ENCODE measurements at places on chromosomes 6 and 20.

DNA sequence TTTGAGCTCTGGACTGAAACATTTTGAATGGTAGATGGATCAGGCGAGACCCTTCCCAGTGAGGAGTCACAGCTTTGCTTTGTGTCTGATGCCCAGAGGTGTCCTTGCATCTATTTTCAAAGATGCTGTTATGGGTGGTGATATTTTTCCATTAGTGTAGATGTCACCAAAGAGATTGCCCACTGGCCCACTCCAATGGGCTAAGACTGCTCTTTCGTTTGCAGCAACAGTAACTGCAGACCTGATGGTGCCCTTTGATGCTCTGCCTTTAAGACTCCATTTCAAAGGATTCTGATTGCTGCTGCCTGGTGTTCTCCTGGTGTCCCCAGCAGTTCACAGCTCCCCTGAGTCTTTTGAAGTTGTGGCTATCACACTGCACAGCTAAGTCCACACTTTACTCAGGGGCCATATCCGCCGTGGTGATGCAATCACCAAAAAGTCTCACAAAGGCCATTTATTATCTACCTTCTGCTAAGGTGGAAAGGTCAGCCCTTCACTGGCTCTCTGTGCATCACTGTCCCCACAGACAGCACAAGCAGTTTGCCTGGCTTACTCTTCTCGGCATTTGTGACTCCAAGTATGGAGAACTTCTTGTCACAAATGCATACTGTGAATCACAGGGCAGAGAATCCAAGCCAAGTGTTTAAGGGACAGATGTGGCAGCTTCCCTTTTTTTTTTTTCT, 56.4 kb downstream of the NOX3 start:
- peak; percentile 72 for DNase-seq

DNA sequence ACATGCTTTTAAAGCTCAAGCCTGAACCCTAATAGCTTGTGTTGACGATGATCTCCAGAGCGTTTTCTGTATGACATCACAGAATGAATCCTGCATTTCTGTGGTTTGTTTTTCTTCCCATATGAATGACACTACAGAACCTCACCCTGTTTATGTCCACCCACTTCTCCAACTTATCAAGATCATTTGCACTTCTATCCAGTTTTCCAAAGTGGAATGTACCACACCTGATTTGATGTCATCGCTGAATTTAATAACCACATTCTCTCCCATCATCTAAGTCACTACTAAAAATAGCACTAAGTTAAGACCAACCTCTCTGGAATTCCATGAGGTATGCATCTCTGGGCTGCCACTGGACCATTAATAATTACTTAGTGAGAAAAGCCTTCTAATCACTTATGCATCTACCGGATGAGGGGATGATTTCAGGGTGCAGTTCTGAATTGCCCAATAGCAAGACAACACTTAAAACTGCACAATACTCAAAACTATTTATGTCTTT, 33.3 kb upstream of the CITED2 start:
- DNase-seq, result no peak

GRCh38 chr6:112113431-112113830, 26.0 kb downstream of the FAM229B start:
- no peak for DNase-seq

- DNase-seq, result no peak
Observed at GRCh38 chr6:149476789-149477455, 7.9 kb downstream of the ZC3H12D start.

DNA sequence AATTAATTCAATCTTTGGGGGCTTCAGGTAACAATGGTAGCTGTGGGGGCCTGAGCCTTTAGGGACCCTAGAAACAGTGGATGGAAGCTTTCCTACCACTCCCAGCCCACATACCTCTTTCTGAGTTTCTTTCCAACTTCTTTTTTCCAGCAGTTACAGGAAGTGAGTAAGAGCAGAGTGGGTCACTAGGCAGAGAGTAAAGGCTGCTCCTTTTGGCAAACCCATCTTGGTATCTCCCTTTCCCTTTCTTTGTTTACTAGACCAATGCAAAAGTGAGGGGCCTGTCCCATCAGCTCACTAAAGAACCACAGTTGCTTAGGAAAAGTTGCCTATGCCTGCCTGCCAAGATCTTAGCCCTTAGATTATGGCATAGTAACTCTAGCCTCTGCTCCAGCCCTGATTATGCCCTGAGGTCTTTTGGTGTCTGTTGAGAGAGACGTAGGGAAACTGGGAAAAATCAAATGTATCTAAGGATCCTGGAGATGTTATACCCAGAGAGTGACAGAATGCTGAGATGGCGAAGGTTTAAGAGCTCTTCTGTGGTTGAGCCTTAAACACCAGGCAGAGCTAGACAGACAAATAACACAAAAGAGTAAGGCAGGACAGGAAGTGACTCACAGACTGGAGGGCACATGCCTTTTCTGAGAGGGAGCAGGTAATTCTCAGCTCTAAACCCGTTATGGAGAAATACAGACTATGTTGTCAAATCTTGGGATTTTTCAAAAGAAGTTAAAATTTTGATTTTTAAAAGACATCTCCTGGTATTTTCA, 31.3 kb downstream of the TRMT6 start:
- no peak for DNase-seq

DNA sequence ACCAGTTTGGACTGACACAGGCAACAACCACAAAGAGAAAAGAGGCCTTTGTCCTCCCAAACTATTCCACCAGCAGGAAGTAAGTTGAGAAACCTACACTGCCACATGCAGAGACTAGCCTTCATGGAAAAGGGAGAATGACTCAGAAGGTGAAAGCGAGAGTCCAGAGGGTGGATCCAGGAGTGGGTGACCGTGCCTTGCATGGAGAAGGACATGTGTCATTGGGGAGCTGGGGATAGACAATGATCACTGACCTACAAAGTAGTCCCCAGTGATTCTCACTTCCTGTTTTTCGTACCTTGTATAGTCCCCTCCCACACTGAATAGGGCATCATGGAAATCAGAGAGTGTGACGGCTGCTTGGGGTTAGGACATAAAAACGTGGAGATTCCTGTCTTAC, 91.9 kb downstream of the MYLK4 start:
- DNase-seq, result no peak

DNA sequence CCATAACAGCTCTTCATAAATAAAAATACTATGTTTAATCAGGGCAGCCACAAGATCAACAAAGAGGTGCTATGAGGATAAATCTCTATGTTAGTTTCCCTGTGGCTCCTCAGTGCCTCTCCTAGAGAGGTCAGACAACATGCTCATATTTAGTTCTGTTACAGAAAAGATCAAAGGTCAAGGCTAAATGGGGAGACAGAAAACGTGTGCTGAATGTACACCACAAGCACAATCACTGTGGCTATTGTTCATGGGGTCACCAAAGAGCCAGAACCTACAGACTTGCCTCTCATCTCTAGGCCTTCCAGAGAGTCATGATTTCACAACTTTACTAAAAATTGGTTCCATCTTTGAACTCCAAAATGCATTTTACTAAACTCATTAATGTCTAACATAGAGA, 409.8 kb downstream of the HACE1 start:
- peak; percentile 18 for DNase-seq

DNA sequence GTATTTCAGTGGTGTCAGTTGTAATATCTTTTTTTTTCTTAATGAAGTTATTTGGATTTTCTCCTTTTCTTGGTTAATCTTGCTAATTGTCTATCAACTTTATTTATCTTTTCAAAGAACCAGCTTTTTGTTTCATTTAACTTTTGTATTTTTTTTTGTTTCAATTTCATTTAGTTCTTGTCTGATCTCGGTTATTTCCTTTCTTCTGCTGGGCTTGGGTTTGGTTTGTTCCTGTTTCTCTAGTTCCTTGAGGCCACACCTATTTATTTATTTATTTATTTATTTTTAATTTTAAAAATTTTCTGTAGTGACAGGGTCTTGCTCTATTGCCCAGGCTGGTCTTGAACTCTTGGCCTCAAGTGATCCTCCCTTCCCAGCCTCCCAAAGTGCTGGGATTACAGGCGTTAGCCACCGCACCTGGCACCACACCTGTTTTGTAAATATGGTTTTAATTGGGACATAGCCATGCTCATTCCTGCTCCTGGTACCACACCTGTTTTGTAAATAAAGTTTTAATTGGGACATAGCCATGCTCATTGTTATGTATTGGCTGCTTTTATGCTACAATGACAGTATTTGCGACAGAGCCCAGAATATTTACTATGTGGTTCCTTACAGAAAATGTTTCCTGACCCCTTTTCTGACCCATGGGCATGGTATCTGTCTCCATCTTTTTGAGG, 22.2 kb downstream of the KDM1B start:
- no peak for DNase-seq

DNA sequence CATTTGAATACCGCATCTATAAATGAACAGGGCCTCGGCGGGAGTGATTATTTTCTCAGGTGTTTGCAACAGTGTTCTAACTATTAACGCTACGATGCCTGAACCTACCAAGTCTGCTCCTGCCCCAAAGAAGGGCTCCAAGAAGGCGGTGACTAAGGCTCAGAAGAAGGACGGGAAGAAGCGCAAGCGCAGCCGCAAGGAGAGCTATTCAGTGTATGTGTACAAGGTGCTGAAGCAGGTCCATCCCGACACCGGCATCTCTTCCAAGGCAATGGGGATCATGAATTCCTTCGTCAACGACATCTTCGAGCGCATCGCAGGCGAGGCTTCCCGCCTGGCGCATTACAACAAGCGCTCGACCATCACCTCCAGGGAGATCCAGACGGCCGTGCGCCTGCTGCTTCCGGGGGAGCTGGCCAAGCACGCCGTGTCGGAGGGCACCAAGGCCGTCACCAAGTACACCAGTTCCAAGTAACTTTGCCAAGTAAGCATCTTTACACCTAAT, 70.9 kb downstream of the HFE start:
- no peak for DNase-seq

- no peak for DNase-seq
Observed at GRCh38 chr6:46353528-46353927, 137.7 kb downstream of the RCAN2 start.

GRCh38 chr6:44342489-44342888, at the start of gene SPATS1:
Gene SPATS1, plus strand, starts transcription at chr6:44342650. Its CDS starts 446 bp downstream, at chr6:44343096.
- no peak for DNase-seq

DNA sequence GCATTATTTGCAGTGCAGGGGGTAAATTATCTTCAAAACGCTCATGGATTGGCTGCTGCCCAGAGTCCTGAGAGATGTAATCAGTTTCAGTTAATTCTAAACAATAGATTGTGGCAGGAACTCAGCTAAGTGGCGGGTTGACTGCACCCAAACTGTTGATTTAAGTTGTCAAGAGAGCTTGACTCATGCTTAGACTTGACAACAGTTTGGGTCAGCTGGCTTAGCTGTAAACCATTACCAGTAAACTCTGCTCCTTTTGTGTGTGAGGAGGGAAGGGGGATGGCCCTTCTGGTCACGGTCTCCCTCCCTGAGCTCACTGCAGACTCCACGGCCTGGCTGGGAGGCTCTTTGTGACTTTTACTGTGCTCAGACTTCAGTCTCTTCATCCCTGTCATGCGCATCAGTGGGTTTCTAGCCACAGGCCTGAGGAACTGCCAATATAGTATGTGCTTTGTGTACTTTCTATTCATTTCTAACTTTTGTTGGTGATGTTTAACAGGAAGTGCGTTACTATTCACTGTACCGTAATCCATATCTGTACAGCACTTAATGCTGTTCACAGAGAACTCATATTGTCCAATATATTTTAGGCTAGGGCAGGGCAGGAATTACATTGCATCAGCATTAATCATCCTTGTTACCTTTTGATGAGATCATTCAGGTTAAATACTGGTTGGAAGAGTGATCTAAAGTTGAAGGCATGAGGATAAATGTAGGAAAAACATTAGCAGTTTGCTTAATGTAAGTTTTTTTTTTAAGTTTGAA, 488.3 kb downstream of the CDKAL1 start:
- peak; percentile 5 for DNase-seq

- no peak for DNase-seq
Observed at GRCh38 chr20:9809271-9809670, 29.6 kb downstream of the PAK5 start.

GRCh38 chr20:32526125-32526524, 59.0 kb downstream of the NOL4L start:
- no peak for DNase-seq

- DNase-seq, result no peak
Observed at GRCh38 chr6:155436981-155437749, 18.5 kb downstream of the NOX3 start.

GRCh38 chr6:6006428-6007365, at the start of gene NRN1:
Gene NRN1, minus strand, starts transcription at chr6:6006925. Its CDS starts 176 bp downstream, at chr6:6006749.
- no peak for DNase-seq

DNA sequence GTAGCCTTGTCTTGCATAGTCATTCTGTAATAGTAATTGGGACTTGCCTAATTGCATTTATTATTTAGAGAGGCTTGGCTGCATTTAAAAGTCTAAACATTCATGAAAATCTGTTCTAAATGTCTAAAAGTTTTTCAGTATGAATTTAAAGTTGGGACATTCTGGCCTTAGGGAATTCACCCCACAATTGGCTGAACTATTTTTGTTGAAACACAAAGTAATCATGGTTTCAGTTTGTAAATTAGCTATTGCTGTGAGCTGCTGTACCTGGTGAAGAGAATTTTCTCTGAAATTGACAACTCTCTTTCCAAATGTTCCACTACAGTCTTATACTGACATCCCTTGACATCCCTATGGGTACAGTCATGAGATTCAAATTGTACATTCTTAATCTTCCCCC, 253.0 kb downstream of the FARS2 start:
- no peak for DNase-seq

DNA sequence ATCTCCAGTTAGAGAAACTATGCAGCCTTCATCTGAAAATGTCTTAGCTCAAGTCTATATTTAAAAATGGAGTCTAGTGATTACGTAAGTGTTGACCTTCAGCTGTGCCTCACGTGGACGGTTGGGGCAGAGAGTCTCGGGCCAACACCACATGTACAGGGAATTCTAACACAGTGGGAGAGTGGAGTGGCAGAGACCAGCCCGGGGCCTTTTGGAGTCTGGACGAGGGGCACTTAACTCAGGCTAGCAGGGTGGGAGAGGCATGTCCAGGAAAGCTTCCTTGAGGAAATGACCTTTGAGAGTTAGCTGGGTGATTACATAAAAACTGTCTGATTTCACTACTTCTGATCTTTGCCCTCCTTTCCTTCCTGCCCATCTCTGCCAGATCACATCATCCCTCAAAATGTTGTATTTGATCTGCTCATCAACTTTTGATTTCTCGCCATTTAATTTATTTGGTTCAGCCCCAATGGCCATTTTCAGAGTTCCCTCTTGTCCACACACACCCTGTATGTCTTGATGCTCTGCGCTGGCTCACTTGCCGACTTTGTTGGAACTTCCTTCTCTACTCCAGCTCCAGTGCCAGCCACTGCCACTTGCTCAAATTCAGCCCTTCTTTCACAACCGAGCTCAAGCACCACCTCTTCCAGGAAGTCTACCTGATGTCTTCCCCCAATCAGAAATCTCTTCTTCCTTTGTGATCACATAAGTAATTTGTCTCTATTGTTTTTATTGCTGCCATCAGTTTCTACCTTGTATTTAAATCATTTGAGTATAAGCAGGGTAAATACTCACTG, 2.6 kb downstream of the ARMC2 start:
- DNase-seq, result peak; percentile 29

DNA sequence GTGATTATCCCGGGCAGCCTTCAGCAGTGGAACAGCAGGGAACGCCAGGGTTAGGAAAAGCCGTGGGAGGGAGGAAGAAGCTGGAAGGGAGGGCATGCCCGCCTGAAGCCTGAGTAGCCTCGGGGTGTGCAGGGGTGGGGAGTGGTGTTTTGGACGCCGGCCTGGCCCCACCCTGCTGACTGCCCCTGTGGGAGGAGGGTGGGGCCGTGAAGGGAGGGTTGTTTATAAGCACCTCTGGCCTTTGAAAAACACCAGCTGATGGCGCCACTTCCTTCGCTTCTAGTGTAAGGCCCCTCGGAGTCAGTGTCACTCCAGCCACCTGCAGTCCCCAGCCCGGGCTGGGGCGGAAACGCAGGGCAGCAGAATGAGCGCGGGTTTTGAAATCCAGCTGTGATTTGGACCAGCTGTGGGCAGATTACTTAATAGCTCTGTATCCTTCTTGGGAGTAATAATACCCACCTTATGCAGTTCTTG, 52.8 kb upstream of the BMP6 start:
- no peak for DNase-seq

- DNase-seq, result no peak
Observed at GRCh38 chr6:91173186-91173585, 586.3 kb upstream of the MAP3K7 start.

All from HuH-7 (cell line).